NCI-H1092 treated with DMSO at 0.1 percent for 48 hours (cell line): ENCODE measurements at places on chromosomes 4 and X.

- no peak for DNase-seq
Observed at GRCh38 chrX:87525771-87526229, 8.2 kb downstream of the KLHL4 start.

- peak; percentile 85 for DNase-seq
Observed at GRCh38 chrX:150200820-150201287, 162.3 kb upstream of the MAMLD1 start.

- no peak for DNase-seq
Observed at GRCh38 chrX:40132751-40133150, 35.0 kb upstream of the BCOR start.

DNA sequence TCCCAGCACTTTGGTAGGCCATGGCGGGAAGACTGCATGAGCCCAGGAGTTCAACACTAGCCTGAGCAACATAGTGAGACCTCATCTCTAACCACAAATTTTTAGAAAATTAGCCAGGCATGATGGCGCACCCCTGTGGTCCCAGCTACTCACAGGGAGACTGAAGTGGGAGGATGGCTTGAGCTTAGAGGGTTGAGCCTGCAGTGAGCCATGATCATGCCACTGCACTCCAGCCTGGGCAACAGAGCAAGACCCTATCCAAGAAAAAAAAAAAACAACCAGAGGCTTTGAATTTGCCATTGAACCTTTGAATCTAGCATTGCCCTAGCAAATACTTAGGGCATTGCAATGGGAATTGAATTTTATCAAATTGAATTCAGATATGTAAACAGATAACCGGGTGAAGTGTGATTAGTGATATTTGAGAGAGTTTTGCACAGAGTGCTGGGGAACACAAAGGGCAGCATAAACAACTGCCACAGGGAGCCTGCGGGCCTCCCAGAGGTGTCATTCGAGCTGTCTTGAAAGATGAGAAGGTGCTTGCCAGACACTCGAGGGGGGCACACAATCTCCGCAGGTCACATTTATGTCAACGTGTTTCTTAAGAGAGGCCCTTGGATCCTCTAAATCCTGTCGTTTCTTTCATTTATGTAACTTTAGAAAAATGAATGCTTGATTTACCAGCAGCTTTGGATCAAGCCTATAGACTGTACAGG, 200.3 kb downstream of the AASDH start:
- no peak for DNase-seq

GRCh38 chr4:162015090-162015489, 148.7 kb downstream of the FSTL5 start:
- no peak for DNase-seq

GRCh38 chr4:3046162-3046561, 28.2 kb downstream of the HTT-AS start:
- no peak for DNase-seq

- no peak for DNase-seq
Observed at GRCh38 chr4:86015412-86016350, 344.2 kb downstream of the MAPK10 start.

DNA sequence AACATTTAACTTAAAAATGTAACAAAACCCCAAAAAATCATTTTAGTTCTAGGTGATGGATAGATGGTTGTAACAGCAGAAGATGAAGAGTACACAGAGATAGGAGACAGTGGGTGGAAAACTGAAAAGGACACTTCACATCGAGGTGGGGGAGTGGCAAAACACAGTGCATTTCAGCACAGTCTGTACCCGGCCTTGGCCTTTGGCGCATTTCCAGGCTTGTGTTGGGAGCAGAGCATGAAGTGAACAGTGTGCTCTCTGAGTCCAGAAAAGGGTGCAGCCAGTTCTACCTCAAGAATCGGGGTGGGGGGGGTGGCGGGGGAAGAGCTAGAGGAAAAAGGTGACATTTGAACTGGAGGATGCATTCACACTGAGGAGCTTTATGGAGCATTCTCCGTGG, 4.3 kb downstream of the TSPYL2 start:
- DNase-seq, result no peak

GRCh38 chr4:186132577-186133242, 28.2 kb downstream of the FAM149A start:
- DNase-seq, result no peak

- no peak for DNase-seq
Observed at GRCh38 chrX:154355094-154355775, 19.2 kb downstream of the FLNA start.

DNA sequence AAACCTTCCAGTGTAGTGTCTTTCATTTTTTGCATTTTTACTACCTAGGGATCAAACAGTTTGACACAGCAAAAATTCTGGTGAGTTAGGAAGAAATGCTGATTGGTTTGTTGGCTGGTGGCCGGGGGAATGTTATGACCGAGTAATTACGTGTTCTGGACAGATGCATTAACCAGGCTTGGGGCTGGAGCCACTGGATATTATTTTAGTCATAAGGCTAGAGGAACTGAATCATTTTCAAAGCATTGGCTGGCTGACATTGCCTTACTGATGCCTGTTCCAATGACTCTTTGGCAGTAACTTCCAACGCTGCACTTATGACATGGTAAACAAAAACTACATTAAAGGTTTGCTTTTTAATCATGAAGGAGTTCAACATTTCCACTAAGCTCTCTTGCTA, 84.6 kb downstream of the FBXO8 start:
- no peak for DNase-seq

- no peak for DNase-seq
Observed at GRCh38 chr4:39394706-39395105, 12.0 kb upstream of the KLB start.

DNA sequence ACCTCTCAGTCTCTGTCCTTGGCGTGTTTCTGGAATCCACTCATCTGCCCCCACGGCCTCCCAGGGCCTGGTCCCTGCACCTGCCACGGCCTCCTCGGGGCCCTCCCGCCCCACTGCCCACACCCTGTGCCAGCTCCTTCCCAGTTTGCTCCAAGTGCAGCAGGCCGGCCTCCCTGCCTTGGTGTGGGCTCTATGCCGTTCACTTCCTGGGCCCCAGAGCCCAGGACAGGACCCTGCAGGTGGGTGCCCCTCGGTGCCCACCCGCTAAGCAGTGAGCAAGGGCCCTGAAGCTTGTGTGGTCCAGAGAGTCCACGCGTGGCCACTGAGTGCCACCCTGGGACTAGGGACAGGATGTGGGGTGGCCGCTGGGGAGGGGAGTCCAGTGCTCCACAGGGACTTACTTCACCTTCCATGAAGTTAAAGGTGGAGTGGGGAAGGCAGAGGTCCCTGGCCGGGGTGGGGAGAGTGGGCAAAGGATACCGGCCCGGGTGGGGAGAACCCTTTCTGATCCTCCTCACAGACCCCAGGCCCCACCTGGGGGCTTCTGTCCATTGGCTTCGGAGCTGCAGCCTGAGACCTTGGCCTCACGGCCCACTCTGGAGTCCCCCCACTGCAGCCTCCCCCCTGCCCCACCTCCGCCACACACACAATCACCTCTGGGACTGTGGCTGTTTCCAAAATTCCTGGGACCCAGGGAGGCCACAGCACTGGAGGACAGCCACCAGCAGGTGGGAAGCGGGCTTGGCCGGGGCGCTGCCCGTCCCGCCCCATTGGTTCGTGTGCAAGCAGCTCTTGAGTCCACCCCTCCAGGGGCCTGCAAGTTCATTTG, 60.0 kb upstream of the NKX1-1 start:
- no peak for DNase-seq

- DNase-seq, result no peak
Observed at GRCh38 chrX:132728296-132728695, 230.1 kb downstream of the HS6ST2 start.

DNA sequence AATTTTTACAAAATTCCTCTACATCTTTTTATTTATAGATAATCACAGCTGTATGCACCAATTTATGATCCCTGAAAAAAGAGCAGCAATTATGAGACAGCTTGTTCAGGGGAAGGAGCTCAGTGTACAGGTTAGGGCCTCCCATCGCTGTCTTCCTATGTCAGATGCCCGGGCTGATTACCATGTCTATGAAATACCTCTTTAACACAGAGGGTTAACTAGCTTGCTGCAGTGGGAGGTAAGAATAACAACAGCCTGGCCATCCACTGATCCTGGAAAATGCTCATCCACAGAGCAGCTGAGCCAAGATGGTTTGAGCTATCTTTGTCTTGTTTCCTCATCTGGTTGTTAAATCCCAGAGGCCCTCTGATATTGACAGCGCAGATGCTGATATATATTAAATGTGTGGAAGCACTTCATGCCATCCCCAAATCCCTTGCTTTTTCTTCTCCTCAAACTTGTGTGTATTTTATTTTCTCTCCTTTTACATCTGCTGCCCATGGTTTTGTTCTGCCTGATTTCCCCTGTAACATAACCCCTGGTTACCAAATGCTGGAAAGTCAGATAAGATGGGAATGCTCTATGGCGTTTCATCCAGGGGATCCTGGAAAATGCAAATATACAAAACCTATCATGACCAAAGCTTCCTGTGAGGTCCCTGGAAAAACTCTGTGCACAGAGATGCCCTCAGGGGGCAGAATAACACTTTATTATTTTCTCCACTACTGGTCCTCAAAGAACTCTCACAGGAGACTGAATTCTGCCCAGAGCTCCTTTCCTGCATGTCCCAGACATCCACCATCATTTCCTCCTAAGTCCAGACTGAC, 85.8 kb upstream of the PUDP start:
- DNase-seq, result no peak

DNA sequence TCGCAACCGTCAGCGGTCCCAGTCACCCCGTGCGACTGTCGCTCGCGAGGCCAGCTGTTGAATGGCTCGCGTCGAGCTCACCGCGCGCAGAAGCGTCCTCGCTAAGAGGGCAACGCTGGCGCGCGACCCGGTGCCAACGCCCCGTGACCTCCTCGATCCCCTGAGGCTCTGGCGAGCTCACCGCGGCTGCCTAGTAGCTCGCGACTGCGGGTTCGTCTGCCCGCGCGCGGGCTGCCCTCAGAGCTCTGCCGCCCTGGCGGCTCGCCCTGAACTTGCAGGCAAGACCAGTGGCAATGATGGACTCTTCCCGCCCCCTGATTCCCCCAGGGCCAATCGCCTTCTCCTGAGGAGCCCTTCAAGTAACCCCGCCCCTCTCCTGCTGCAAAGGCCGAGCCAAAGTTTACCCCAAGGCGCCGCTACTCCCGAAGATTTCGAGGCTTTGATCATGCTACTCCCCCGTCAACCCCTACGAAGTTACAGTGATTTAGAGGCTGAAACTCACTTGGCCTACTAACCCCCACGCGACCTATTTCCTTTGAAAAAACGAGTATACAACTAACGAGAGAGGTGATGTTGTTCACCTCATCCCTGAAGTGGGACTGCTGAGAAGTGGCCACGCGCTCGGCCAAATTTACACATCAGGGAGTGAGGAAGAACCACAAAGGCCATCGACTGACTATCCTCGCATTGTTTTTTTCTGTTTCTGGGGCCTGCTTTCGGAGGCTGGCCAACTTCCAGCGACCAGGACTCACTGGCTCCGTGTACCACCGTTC, 37.5 kb downstream of the PGRMC1 start:
- no peak for DNase-seq

DNA sequence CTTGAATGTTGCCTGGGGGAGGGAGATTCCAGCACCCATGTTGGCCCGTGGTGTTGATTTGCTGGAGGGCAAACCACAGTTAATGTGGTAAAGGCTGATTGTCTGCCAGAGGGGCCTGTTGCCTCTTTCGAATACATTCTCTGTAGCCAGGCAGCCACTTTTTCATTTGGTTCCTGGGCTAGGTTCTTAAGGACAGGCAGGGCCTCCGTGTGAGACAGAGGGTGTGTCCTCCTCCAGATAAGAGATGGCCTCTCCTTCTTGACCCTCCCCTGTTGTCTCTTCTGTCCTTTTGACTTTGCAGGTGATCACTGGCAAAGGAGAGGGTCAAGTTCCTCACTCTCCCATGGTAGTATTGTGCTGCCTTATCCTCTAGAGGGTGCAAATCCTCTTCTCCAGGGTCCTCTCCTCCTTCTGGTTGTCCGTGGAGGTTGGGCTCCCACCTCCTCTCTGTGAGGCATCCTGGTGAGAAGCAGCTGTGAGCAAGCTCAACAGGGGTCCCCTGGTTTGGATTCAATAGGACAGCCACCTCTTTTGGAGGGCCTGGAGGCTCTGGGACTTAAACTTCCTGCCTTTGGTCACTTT, 44.9 kb downstream of the ZNF182 start:
- DNase-seq, result peak; percentile 4

GRCh38 chr4:83381173-83381572, 46.5 kb upstream of the HPSE start:
- no peak for DNase-seq

DNA sequence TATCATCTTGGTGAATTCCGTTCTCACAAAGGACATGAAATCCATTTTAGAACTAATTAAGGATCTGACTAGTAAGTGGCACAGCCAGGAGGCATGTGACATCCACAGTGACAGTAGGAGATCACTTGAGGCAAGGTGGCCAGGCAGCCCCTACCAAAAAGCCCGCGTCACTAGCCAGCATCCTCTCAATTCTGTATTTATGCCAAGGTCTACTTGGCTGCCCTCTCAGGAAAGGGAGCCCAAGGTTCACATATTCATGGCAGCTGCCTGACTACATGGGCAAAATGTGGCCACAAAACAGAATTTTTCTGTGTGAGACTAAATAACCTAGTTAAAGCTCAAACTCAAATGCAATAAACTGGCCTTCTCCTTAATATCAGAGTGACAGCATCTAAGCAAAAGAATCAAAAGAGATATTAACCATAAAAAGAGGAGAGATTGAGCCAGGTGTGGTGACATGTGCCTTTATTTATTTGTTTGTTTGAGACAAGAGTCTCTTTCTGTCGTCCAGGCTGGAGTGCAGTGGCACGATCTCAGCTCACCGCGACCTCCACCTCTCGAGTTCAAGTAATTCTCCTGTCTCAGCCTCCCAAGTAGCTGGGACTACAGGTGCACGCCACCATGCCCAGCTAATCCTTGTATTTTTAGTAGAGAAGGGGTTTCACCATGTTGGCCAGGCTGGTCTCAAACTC, 51.5 kb downstream of the SLC9A7 start:
- DNase-seq, result peak; percentile 19

DNA sequence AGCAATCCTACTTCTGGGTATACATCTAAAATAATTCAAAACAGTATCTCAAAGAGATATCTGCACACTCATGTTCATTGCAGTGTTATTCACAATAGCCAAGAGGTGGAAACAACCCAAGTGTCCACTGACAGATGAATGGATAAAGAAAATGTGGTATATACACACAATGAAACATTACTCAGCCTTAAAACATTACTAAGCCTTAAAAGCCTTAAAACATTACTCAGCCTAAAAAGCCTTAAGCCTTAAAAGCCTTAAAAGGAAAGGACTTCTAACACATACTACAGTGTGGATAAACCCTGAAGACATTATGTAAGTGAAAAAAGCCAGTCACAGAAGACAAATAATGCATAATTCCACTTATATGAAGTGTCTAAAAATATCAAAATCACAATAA, 40.3 kb upstream of the TFDP3 start:
- no peak for DNase-seq

GRCh38 chr4:107931775-107932321, 499 bp downstream of the CYP2U1 start:
- DNase-seq, result peak; percentile 13

DNA sequence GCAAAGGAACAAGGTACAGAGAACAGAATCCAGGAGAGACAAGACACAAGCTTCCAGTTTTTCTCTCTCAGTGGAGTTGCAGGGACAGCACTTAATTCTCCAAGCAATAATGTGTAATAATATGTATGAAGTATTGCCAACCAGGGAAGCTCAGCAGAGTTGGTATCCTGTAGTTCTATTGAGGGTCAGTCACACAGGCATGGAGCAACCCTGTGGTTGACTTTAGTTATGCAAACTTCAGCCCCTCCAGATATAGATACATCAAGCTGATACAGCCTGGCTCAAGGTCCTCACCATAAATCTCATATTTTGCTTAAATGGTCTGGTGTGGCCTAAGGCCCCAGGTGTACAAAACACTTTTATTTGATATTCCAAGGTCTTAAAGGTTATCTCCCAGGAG, 248.6 kb upstream of the EPHA5 start:
- DNase-seq, result no peak
